Astrocyte (in vitro differentiated cells and primary cell): ENCODE measurements at places on chromosomes 3 and 15. TPM values are rescaled to one million over a fixed set of nuclear protein-coding genes. Genes with fewer than 3 reads are reported as not detected.

DNA sequence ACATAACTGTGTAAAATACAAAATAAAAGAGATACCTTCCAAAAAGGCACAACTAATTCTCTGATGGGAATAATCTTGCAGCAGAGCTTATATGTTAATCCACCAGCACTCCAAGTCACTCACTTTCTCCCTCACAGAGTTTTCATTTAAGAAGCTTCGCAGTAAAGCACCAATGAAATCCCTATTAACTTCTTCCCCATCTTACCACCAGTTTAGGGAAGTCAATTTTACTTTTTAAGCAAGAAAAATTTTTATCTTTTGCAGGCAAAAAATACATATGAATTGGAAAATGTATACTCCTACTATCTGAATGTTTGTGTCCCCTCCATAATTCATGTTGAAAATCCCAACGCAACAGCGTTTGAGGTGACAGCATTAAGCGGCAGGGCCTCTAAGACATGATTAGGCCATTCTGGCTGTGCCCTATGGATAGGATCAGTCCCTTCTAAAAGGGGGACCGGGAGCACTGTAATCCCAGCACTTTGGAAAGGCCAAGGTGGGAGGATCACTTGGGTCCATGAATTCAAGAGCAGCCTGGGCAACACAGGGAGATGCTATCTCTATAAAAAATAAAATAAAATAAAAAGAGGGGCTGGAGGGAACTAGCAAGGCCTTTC lies 435.8 kb downstream of the SHQ1 start:
- no peak for DNase-seq

DNA sequence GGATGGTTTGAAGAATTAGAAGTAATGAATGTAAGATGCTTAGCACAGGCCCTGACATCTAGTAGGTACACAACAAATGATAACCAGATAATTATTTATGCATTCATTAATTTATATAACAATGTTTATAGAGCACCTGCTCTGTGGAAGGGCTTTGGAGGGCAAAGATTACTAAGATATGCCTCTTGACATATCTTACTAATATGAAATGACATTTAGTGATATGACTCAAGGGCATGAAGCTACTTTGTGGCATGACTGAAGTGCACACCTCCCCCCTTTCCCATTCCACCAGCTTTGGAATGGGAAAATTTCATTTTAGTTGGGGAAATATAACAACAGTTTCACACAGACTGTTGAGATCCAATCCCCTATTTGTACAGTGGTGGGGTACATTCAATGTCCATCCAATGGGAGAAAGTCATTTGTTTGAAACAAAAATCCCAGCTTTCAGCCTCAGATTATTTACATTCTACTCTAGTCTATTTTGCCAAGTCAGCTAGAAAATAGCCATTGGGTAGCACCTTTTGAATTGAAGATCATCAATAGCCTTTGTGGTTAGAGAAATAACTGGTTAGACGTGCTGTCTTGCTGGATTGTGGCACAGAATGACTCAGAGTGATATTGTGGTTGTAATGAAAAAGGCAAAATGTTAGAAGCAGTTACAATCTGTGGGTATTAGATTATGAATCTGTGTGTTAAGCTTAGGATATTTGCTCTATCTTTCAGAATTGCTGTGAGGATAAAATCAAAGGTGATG lies 72.9 kb downstream of the MOBP start:
- DNase-seq, result no peak

Gene PCCB
- total RNA-seq, result 41.3 and 41.6 TPM in 2 replicates

GRCh38 chr3:12705374-12705926 lies 41.5 kb upstream of the RAF1 start:
- no peak for DNase-seq

Gene PLA2G4E
- not detected in 2 replicates for total RNA-seq

GRCh38 chr3:142434503-142434902 lies 13.3 kb downstream of the XRN1 start:
- DNase-seq, result no peak
